ENCODE measurements at places on chromosomes 6 and 20. TPM values are rescaled to one million over a fixed set of nuclear protein-coding genes. Genes with fewer than 3 reads are reported as not detected.

GRCh38 chr6:16712931-16713484 is 48.3 kb downstream of the ATXN1 start:
- H3K36me3 ChIP-seq = peaks cover 2% of the 10 kb centered on the region
- DNase-seq = no peak
- H3K4me3 ChIP-seq = no peak overlapping the region
- H3K27ac ChIP-seq = no peak overlapping the region

- no peaks in the 10 kb centered on the region for H3K36me3 ChIP-seq
- no peak overlapping the region for H3K27ac ChIP-seq
- no peak for DNase-seq
- no peak overlapping the region for H3K4me3 ChIP-seq
Measured at GRCh38 chr6:158715330-158716311, 65.8 kb downstream of the SYTL3 start.

GRCh38 chr6:160055378-160055777 is 66.2 kb upstream of the SLC22A1 start:
- H3K4me3 ChIP-seq = no peak overlapping the region
- H3K27ac ChIP-seq = no peak overlapping the region

GRCh38 chr20:43893930-43894329 is 20.7 kb upstream of the TOX2 start:
- no peaks in the 10 kb centered on the region for H3K36me3 ChIP-seq
- H3K4me1 ChIP-seq = no peaks in the 10 kb centered on the region
- H3K27ac ChIP-seq = no peak overlapping the region
- DNase-seq = no peak

GRCh38 chr6:158763434-158764182 is 55.6 kb downstream of the EZR start:
- peaks cover 40% of the 10 kb centered on the region for H3K36me3 ChIP-seq
- H3K27me3 ChIP-seq = no peaks in the 10 kb centered on the region
- H3K27ac ChIP-seq = no peak overlapping the region
- DNase-seq = no peak
- H3K4me3 ChIP-seq = no peak overlapping the region

- no peak for DNase-seq
- peaks cover 14% of the 10 kb centered on the region for H3K4me1 ChIP-seq
- no peaks in the 10 kb centered on the region for H3K36me3 ChIP-seq
- peak overlapping the region; percentile 42 for H3K27ac ChIP-seq
- no peaks in the 10 kb centered on the region for H3K27me3 ChIP-seq
Measured at GRCh38 chr20:54681869-54682268, 206.5 kb downstream of the DOK5 start.

DNA sequence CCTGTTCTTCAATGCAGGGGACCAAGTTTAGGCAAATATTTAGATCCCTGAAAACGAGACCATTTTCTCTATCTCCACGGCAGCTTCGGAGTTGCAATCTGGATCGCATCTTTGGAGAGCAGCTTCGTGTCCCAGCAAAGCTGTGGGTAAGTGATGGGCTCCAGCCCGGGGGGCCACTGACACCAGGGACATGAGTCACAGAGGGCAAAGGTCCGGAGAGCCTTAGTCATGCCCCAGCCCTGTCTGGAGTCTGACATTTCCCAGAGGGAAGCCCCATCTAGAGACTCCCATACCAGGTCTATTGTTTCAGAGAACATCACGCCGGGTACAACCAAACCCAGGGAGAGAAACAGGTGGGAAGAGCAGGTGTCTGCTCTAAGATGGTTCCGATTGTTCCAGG is 95.9 kb downstream of the NFATC2 start:
- no peak for DNase-seq
- peak overlapping the region; percentile 55 for H3K27ac ChIP-seq
- peaks cover 19% of the 10 kb centered on the region for H3K4me1 ChIP-seq

DNA sequence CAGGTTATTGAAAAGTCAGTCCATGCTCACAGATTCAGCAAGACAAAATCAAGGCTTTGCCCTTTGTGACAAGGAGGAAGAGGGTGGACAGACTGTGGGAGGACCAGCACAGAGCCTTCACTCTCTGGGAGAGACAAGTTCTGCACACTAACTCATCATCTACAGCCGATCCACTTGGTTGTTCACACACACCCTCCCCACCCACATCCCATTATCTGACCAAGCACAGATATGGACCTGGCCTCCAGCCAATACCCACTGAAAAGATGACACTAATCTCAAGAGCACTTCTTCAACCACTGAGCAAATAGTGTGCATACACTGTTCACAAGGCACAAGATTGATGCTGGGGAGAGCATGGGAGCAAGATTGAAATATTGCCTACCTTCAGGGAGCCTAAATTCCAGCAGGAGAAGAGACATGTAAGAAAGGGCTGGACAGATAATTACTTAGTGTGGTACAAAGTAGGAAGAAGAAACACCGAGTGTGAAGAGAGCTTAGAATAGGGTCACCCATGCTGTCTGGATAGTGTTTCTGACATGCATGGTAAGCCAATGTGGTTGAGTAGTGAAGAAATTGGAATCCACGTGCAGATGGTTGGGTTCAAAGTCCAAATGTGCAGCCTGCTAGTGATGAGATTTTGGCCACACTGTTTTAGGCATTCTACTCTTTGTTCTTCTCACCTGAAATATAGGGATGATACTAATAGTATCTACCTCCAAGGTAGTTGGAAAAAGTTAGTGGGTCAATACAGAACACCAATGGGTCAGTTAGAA is 21.7 kb upstream of the IL17A start:
- no peak for DNase-seq
- H3K4me1 ChIP-seq = no peaks in the 10 kb centered on the region

GRCh38 chr20:9119776-9120175 is 50.9 kb downstream of the PLCB4 start:
- H3K4me3 ChIP-seq = no peak overlapping the region
- no peaks in the 10 kb centered on the region for H3K36me3 ChIP-seq
- no peaks in the 10 kb centered on the region for H3K4me1 ChIP-seq
- H3K27ac ChIP-seq = no peak overlapping the region
- no peaks in the 10 kb centered on the region for H3K27me3 ChIP-seq

DNA sequence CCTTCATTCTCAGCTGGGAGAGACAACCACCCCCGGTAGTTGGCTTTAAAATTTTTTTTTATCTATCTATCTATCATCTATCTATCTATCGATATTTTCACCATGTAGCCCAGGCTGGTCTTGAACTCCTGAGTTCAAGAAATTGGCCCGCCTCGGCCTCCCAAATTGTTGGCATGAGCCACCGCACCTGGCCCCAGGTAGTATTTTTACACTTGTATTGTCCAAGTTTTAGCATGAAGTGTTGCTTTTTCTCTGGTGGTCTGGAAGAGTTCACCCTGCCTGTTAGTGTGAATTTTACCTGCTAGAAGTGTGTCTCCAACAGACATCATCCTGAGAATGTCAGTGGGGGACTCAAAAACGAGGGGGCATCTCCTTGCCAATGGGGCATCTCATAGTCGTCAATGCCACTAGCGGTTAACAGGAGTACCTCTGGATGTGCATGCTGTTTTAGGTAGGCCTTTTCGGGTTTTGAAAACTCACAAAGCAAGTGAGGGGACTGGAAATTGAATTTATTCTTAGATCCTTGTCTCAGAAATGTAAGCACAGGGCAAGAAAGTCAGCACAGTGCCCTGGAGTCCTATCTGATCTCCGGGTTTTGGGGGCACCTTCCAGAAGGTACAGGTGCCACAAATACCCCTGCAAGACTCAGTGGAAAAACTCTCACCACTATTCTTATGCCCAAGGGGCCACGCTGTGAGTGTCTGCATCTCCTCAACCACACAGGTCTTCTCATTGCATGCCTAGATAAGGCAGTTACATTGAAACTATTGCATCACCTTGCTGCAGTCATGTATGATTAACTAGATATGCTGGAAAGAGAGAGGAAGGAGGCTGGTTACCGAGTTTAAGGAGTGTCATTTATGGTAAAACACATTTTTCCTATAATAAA is 37.1 kb downstream of the TNFAIP3 start:
- no peaks in the 10 kb centered on the region for H3K4me1 ChIP-seq
- H3K27me3 ChIP-seq = no peaks in the 10 kb centered on the region
- no peak for DNase-seq
- no peaks in the 10 kb centered on the region for H3K36me3 ChIP-seq

DNA sequence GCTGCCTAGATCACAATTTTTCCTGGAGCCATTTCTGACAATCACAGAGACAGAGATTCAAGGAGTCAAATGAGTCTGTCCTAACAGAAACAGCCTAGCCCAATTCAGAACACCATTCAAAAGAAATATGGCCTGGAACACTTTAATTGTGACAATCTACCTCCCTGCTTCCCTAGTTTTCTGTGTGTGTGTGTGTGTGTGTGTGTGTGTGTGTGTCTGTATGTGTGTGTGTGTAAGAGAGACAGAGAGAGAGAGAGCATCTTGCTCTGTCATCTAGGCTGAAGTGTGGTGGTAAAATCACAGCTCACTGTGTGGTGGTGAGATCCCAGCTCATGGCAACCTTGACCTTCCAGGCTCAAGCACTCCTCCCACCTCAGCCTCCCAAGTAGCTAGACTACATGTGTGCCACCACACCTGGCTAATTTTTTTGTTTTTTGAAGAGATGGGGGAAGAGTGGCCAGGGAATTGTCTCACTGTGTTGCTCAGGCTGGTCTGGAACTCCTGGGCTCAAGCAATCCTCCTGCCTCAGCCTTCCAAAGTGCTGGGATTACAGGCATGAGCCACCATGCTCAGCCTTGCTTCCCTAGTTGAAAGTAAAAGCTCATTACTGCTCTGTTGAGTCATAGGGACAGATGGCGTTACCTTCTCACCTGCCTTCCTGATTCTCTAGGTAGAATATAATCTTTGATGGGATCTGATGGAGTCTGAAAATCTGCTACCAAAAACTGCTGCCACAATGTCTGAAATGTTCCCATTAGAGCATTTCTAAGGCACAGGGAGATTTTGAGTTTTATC is 89.6 kb upstream of the BEND6 start:
- no peak overlapping the region for H3K27ac ChIP-seq
- no peaks in the 10 kb centered on the region for H3K27me3 ChIP-seq
- H3K4me3 ChIP-seq = no peak overlapping the region
- no peak for DNase-seq

- H3K36me3 ChIP-seq = peaks cover 21% of the 10 kb centered on the region
- DNase-seq = no peak
- peak overlapping the region; percentile 63 for H3K27ac ChIP-seq
- no peaks in the 10 kb centered on the region for H3K27me3 ChIP-seq
Measured at GRCh38 chr6:41939848-41940758, 1.5 kb downstream of the CCND3 start.

DNA sequence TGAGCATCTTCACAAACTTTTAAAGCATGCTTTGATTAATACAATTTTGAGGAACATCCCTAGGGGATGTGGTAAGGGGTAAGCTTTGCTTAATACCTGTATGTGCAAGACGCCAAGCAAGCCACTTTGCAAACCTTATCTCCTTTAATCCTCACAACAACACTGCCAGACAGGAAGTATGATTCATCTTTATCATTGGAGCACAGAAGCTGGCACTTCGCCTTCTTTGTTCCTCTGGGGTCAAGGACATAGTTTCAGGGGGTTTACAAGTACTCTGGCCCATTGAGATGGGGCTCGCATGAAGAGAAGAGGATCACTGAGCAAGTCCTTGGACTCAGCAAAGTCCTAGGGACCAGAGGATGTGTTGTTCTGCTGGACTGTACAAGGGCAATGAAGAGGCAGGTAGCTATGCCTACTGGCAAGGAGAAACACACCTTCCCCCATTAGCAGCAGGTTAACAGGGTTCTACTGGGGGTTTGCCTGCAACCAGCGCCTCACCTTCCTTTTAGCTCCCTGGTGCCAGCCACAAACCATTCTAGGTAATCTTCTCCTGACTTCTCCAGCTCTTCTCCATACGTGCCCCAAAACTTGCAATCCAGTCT is 8.8 kb downstream of the TMEM244 start:
- H3K27ac ChIP-seq = no peak overlapping the region
- no peak overlapping the region for H3K4me3 ChIP-seq
- DNase-seq = no peak
- no peaks in the 10 kb centered on the region for H3K27me3 ChIP-seq
- H3K36me3 ChIP-seq = no peaks in the 10 kb centered on the region

GRCh38 chr20:43446361-43446879 is 11.3 kb upstream of the SRSF6 start:
- H3K27ac ChIP-seq = no peak overlapping the region
- H3K4me1 ChIP-seq = no peaks in the 10 kb centered on the region
- DNase-seq = peak; percentile 15

- H3K27ac ChIP-seq = no peak overlapping the region
- peaks cover 8% of the 10 kb centered on the region for H3K4me1 ChIP-seq
- no peaks in the 10 kb centered on the region for H3K36me3 ChIP-seq
- H3K27me3 ChIP-seq = no peaks in the 10 kb centered on the region
- no peak for DNase-seq
Measured at GRCh38 chr6:38131527-38131965, 312.0 kb downstream of the ZFAND3 start.

DNA sequence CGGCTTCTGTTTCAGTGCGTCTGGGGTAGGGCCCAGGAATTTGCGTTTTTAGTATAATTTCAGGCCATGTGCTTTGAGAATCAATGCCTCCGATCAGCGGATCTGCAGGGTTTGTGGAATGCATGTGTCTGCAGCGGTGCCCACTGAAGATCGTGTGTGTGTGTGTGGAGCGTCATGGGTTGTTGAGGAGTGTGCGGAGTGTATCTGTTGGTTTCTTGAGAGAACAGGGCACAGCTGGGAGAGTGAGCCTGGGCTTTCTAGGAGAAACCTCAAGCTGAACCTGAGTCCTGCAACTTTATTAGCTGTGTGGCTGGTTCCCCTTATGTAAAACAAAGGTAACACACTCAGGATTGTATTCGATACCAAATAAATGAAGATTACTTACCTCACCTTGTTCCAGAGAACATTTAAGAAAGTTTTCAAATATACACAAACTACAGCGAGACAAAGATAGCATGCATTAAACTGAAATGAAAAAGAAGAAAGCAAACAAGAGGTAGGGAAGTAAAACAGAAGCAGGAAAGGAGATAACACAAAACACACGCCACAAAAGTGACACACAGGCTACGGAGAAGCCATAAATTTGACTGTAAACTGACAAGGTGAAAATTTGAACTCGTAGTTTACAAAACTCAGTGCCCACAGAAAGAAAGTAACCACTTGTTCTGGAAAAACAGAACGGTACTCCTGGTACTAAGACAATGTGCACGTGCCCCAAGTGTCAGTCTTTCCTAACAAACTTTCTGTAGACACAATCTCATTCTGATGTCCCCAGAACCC is 28.8 kb downstream of the PDE10A start:
- no peaks in the 10 kb centered on the region for H3K36me3 ChIP-seq
- peaks cover 7% of the 10 kb centered on the region for H3K4me1 ChIP-seq
- no peak for DNase-seq
- no peak overlapping the region for H3K27ac ChIP-seq
- H3K27me3 ChIP-seq = no peaks in the 10 kb centered on the region

C20orf144 gene
- total RNA-seq = not detected

RNF146 gene
- total RNA-seq = 87.9 TPM

MATN4 gene
- total RNA-seq = 21.2 TPM

COL19A1 gene
- total RNA-seq = 4.0 TPM

SALL4 gene
- 1.3 TPM for total RNA-seq

HRH3 gene
- 0.66 TPM for total RNA-seq

RAB44 gene
- total RNA-seq = 0.59 TPM

GABRR1 gene
- not detected for total RNA-seq

FLRT3 gene
- 53.7 TPM for total RNA-seq

SIRPB1 gene
- total RNA-seq = 0.69 TPM

COL11A2 gene
- total RNA-seq = 2.8 TPM

TCP11 gene
- total RNA-seq = 0.30 TPM

FKBP5 gene
- 9.8 TPM for total RNA-seq
